HEK293T (cell line): ENCODE measurements at places on chromosomes 7 and 10.

DNA sequence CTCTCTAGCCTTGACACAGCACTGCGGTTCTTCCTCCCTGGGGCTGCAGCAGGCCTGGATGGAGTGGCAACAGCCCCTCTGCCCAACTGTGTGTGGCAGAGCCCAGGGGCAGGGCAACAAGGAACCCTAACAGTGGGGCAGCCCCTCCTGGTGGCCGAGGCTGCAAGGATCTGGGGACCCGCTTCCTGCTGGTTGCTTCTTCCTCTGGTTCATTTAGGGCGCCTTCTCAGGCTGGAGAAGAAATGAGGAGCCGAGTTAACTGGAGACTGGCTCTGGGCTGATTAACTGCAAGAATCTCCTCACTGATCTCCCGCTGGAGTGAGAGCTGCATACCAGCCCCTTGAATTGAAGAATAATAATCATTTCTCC lies 80.1 kb upstream of the EMX2 start:
- DNase-seq = no peak

DNA sequence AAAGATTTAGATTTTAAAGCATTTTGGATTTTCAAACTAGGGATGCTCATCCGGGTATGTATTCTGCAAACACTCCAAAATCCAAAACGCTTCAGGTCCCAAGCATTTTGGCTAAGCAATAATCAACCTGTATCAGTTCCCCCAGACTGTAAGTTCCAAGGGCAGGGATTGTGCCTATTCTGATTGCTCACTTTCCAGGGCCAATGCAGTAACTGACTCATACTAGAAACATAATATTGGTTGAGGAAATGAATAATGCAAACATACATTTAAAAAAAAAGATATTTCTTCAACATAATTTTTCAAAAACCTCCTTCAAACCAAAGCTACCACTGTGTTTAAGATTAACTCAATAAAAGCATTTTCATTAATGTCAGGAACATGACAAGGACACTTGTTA lies 69.5 kb downstream of the HIBADH start:
- no peak for DNase-seq

- DNase-seq = no peak
Measured at GRCh38 chr10:131698232-131698631, 202.6 kb upstream of the PPP2R2D start.

DNA sequence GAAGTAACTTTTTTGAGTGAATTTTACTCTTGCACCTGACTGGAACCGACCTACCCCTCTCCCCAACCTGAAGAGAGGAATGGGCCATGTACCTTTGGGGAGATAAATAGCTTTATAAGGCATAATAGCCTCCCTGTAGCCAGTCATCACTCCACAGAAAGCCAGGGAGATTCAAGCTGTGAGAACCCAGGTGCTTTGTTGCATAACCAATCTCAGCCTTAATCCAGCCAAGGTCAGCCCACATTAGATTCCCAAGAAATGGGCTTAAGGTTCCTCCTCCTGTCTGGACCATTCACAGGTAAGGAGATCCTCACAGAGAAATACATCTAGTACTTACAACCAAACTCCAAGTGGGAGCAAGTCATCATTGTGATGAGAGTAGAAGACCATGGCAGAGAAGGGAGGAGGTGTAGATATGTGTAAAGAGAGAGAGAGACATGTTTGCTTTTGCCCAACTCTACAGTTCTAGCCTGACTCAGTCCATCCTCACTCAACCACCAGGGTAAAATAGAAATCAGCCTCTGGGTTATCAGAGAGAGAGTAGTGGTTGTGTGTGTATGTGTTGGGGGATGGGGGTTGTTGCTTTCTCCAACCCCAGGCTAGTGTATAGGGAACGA lies 23.6 kb downstream of the SKIDA1 start:
- DNase-seq = no peak

DNA sequence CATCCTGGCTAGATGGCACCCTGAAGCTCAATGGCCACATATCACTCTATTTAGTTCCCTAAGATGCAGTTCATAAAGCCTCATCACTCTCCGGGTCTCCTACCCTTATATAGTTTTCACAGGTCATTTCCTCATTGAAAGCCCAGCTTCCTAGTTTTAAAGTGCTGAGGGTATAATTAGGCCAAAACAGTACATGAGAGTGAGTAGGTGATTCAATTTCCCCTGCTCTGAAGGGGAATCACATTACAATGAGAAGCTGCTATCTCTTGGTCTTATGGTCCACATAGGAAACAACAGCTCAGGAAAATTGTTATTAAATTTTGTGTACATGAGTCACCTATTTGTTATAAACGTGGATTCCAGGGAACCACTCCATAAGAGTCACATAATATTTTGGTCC lies 162.0 kb downstream of the SEMA3E start:
- no peak for DNase-seq
